ENCODE measurements at places on chromosomes 4 and X. TPM values are rescaled to one million over a fixed set of nuclear protein-coding genes. Genes with fewer than 3 reads are reported as not detected.

GRCh38 chrX:152897222-152898131 lies at the start of gene ZNF185:
TSS of gene ZNF185 (plus strand) at chrX:152898067. CDS start at chrX:152914490, 16,423 bp downstream.
- no peak for DNase-seq

Gene HSFX1
- polyA plus RNA-seq: 1.5 TPM

Gene UGT8
- polyA plus RNA-seq: 0.16 TPM

Gene DRD5
- polyA plus RNA-seq: not detected

- no peak for DNase-seq
Measured at GRCh38 chr4:154616287-154616686, 3.8 kb upstream of the FGG start.

GRCh38 chr4:76822303-76822702 lies 75.6 kb downstream of the SOWAHB start:
- no peak for DNase-seq

- no peak for DNase-seq
Measured at GRCh38 chr4:151745481-151746231, 15.2 kb downstream of the GATB start.

DNA sequence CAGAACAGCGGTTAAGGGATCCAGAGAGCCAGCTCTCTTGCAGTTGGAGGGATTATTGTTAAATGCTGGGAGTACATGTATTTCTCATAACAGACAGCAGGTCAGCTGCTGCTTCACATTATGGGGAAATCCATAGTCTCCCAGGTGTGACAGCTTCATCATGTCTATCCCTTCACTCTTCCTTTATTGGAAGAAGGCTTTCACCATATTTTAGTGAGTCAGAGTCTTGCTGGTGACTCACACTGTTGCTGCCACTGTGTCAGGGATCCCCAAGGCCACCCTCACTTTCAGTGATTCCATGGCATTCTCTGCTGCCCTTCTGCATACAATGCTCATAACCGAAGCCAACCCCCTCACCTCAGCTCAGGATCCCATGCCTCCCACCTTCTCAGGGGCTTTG lies 32.9 kb upstream of the PAGE5 start:
- DNase-seq: no peak

DNA sequence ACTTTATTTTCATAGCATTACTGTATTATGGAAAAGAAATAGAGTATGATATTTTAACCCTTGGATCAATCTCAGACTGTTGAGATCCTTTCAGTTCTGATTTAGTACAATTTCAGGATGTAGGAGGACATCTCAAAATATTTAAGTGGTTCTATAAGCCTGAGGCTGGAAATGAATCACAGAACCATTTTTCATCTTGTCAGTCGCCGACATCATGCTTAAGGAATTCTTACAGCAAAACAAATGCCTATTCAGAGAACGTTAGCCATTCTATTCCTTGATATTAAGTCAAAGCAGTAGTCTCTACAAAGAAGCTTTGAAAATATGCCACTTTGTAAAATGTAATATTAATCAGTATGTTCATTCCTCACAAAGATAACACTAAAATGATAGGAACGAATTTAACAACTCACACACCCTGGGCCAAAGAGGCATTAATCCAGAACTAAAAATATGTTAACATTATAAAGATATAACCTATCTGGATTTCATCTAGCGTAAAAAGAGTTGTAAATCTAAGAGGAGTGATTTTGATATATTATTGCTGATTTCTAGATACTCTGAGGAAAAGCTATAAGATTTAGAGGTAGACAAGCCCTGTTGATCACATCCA lies 152.0 kb downstream of the GASK1B start:
- DNase-seq: no peak

DNA sequence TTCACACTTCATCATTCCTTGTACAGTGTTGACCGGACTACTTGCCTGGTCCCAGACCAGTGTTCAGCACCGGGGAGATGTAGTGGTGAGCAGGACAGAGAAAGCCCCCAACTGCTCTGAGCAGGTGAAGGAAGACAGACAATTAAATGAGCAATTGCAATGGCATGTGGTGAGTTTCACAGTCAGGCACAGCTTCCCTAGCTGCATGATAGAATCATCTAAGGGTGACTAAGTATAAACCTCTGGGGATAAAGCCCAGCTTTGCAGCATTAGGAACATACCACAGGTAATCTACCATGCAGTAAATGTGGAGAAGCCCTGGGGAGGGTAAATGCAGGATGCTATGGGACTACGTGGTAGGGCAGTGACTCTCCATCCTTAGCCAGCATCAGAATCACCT lies 47.8 kb downstream of the TMA16 start:
- DNase-seq: no peak

- peak; percentile 31 for DNase-seq
Measured at GRCh38 chrX:71128915-71129765, 10.7 kb downstream of the MED12 start.

Gene CD38
- 1.4 TPM for polyA plus RNA-seq

Gene MTCP1
- 7.3 TPM for polyA plus RNA-seq

- DNase-seq: no peak
Measured at GRCh38 chr4:35175894-35176293, 1068.4 kb downstream of the ARAP2 start.

Gene RNF150
- polyA plus RNA-seq: 13.2 TPM

DNA sequence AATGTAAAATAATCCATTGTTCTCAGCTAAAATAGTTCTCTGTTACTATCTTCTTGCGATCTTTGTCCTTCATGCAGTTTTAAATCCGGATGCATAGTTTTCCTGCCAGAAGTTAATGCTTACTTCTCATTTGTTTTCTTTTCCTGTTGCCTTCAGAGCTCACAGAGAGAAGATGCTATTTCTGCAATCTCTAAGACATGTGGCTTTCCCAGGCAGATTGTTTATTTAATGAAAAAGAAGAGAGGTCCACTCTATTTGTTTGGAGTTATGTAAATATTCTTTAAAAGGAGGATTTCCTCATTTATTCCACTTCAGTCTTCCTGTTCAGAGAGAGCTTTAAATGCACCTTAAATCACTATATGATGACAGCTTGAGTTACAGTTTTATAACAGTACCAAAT lies 39.3 kb upstream of the HPGD start:
- peak; percentile 10 for DNase-seq

Data from urinary bladder (tissue), 4 donors.